Thyroid gland (tissue), 4 donors: ENCODE measurements at places on chromosomes 16 and 17. TPM values are rescaled to one million over a fixed set of nuclear protein-coding genes. Genes with fewer than 3 reads are reported as not detected.
A peak's percentile ranks its signal among the peaks of the same experiment; 100 is the strongest.

DNA sequence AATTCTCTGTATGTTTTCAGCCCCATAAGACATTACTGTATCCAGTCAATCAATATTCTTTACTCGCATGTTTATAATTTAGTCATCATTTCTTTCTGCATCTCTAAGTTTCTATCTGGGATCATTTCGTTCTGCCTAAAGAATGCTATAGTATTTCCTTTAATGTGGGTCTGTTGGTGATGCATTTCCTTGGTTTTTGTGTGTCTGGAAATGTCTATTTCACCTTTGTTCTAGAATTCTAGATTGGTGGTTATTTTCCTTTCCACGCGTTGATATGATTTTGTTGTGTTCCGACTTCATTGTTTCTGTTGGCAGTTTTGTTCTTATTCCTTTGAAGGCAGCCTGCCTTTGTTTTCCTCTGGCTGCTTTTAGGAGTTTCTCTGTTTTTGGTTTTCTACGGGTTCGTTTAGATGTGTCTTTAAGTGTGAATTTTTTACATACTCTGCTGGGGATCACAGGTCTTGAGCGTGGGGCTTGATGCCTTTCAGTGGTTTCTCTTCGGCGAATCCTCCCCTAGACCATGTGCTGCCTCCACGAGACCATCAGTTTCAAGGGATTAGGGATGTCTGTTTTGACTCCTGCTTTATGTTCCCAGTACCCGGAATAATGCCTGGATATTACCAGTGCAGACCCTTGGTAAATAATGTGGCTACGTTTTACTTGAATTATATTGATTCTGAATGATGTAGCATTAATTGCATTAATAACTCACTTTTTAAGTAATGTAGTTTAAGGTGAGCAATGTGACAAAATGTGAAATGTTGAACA is 23.5 kb downstream of the POLR3E start:
- no peaks in the 10 kb centered on the region for H3K4me1 ChIP-seq
- H3K27me3 ChIP-seq = no peaks in the 10 kb centered on the region
- no peak overlapping the region for H3K27ac ChIP-seq
- no peak for DNase-seq

Gene GAST
- not detected for total RNA-seq

GRCh38 chr17:78865682-78866390 is 25.2 kb upstream of the USP36 start:
- peak; percentile 72 for DNase-seq
- H3K4me1 ChIP-seq = no peaks in the 10 kb centered on the region
- H3K4me3 ChIP-seq = no peak overlapping the region
- H3K36me3 ChIP-seq = no peaks in the 10 kb centered on the region
- H3K27me3 ChIP-seq = no peaks in the 10 kb centered on the region

Gene C16orf46
- total RNA-seq = 14.2 TPM

DNA sequence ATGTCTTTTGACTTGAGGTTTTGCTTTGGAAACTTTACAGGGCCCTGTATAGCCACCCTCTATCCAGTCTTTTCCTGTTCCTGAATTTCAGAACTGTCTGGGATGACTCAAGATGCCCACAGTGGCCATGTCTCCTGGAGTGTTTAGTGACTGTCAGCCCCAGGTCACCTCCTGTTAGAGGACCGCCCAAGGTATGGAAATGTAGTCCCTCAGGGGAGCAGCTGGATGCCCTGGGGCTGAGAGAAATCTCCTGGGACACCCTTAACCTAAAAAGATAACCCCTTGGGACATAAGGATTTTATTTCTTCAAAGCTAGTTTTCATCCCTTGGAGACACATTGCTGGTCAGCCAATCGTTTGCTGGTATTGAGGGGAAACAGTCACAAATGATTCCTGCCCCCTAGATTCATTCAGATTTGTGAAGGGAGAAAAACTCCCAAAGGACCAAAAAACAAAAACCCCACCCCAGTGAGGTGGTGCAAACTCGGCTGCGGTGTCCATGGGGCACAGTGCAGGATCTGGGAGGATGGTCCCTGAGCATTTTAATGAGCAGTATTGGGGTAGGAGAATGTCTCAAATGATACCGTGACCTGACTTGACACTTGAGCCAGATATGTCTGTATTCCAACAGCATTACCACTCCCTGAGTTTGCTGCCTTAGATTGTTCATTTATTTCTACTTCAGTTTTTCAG is 1.7 kb downstream of the ZNF267 start:
- DNase-seq = no peak
- no peaks in the 10 kb centered on the region for H3K36me3 ChIP-seq
- peak overlapping the region; percentile 83 for H3K27ac ChIP-seq
- H3K4me3 ChIP-seq = no peak overlapping the region
- no peaks in the 10 kb centered on the region for H3K27me3 ChIP-seq

DNA sequence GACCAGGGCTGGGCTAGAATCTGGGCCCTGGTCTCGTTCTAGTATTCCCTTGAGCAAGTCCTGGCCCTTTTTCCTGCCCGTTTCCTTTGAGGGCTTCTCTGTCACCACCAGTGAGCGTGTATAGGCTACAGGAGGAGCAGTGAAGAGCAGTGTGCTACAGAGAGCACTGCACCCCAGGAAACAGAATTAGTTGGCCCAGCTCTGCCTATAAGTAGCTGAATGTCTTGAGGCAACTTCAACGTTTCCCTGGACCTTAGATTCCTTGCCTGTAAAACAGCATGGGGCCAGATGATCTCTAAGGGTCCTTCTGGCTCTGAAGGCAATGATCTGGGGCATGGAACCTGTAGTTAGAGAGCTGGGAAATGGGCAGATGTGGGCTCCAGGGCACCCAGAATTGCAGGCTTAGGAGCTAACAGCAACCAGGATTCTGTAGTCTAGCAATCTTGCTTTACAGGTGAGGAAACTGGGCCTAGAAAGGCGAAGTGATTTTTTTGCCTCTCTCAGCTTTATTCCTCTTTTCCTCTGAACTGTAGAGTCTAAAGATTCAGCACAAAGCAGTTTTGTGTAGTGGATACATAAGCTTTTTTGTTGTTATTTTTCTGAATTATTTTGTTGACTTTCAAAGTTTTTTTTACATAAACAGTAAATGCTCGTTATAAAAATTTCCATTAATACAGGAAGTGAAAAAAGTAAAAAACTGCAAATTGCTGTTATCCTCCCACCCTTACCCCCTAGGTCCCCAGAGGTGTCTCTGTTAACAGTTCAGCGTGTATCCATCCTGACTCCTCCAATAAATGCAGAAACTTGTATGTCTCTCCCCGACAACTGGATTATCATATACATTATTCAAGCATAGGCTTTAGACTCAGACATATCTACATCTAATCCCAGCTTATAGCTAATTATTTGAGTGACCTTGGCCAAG is 1.7 kb upstream of the MYL4 start:
- H3K4me3 ChIP-seq = no peak overlapping the region
- no peaks in the 10 kb centered on the region for H3K27me3 ChIP-seq
- peak overlapping the region; percentile 97 for H3K27ac ChIP-seq
- H3K36me3 ChIP-seq = no peaks in the 10 kb centered on the region
- peaks cover 83% of the 10 kb centered on the region for H3K4me1 ChIP-seq

DNA sequence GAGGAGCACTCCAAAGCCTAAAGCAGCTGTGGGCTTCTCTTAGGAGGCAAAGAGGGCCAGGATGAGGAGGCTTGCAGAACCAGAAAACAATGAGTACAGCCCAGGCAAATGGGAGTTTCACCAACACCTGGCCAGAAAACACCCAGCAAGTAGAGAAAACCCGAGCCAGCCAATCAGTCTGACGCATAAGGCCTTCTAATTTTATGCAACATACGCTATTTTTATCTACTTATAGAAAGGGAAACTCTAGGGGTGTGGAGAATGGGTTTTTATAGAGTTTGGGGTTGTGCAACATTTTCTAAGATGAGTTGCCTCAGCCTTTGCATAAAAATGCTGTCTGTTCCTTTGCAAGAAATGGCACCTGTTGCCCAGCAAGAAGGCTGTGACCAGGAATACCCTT is 529.0 kb upstream of the CDH5 start:
- H3K4me3 ChIP-seq = no peak overlapping the region
- no peaks in the 10 kb centered on the region for H3K4me1 ChIP-seq
- DNase-seq = no peak
- H3K27me3 ChIP-seq = no peaks in the 10 kb centered on the region

GRCh38 chr17:49496867-49497147 is 1.7 kb downstream of the NGFR start:
- no peak overlapping the region for H3K27ac ChIP-seq
- no peaks in the 10 kb centered on the region for H3K36me3 ChIP-seq
- H3K4me3 ChIP-seq = no peak overlapping the region
- no peak for DNase-seq
- H3K4me1 ChIP-seq = peaks cover 36% of the 10 kb centered on the region
- peaks cover 23% of the 10 kb centered on the region for H3K27me3 ChIP-seq

DNA sequence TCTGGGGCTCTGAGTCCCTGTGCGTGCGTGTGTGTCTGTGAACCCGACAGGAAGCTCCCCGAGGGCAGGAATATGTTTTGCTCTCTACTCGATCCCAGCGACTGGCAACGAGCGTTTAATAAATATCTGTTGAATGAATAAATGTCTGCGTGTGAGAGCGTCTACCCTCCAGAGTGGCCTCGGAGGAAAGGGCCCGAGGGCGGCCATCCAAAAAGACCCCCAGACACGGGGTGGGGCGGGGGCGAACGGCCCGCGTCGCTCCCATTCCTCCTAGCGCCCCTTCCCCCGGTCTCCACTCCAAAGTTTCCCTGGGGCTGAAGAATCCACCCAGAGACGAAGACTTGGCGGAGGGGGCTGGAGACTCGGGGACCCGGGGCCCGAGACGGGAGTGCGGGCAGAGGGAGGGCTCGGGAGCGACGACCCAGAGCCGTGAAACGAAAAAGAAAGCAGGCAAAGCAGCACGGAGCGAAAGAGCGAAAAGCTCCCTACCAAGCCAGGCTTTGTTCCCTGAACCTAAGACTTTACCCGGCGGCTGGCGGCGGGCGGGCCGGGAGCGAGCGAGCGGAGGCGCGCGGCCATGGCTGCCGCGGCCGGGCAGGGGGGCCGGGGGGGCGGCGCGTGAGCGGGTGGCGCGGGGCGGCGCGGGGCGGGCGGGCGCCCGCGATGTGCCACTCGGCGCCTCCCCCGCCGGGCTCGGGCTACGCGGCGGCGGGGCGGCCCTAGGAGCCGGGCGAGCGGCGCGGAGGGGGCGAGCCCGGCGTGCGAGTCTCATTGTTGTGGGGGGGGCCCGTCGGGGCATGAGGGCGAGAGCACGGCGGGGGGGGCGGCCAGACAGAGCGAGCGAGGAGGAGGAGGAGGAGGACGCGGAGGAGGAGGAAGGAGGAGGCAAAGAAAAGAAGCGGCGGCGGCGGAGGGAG is at the start of gene MLLT6:
Gene MLLT6, plus strand, starts transcription at position 668 of the 917 bp plus-strand sequence. CDS start 360 bp downstream, outside the sequence.
- DNase-seq = peak; percentile 82
- peaks cover 3% of the 10 kb centered on the region for H3K36me3 ChIP-seq

Gene TBC1D28
- total RNA-seq = not detected

DNA sequence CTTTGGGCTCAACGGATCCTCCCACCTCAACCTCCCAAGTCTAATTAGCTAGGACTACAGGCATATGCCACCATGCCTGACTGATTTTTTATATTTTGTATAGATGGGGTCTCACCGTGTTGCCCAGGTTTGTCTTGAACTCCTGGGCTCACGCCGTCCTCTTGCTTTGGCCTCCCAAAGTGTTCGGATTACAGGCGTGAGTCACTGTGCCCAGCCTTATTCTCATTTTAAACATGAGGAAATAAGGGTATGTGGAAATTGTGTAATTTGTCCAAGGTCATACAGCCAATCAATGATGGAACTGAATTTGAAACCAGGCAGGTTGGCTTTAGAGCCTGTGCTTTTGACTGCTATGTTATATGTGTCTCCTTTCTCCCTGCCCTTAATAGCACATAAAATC is 27.4 kb upstream of the AQP8 start:
- no peaks in the 10 kb centered on the region for H3K27me3 ChIP-seq
- no peak for DNase-seq
- no peaks in the 10 kb centered on the region for H3K4me1 ChIP-seq
- no peak overlapping the region for H3K27ac ChIP-seq

DNA sequence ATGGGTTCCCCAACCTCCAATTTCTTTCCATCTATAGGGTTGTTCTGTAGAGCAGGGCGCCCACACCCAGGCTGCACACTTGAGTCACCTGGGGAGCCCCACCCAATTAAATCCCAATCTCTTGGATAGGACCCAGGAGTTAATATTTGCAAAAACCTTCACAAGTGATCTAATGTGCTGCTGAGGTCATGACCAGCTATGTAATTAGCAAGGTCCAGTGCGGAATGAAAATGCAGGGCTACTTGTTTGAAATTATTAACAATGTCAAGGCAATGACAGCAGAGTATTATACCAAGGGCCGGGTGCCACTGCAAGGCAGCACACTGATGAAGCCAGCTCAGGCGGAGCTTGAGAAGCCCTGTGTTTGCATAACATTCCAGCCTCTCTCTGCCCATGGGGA is 302.7 kb downstream of the MAF start:
- H3K36me3 ChIP-seq = no peaks in the 10 kb centered on the region
- DNase-seq = no peak
- H3K4me1 ChIP-seq = peaks cover 16% of the 10 kb centered on the region
- no peak overlapping the region for H3K4me3 ChIP-seq
- no peaks in the 10 kb centered on the region for H3K27me3 ChIP-seq

Gene ACSM2A
- not detected for total RNA-seq

GRCh38 chr16:68079626-68080344 is 5.4 kb upstream of the NFATC3 start:
- DNase-seq = peak; percentile 50
- peak overlapping the region; percentile 95 for H3K27ac ChIP-seq
- no peaks in the 10 kb centered on the region for H3K27me3 ChIP-seq
- H3K4me3 ChIP-seq = no peak overlapping the region
- peaks cover 62% of the 10 kb centered on the region for H3K4me1 ChIP-seq
- no peaks in the 10 kb centered on the region for H3K36me3 ChIP-seq

DNA sequence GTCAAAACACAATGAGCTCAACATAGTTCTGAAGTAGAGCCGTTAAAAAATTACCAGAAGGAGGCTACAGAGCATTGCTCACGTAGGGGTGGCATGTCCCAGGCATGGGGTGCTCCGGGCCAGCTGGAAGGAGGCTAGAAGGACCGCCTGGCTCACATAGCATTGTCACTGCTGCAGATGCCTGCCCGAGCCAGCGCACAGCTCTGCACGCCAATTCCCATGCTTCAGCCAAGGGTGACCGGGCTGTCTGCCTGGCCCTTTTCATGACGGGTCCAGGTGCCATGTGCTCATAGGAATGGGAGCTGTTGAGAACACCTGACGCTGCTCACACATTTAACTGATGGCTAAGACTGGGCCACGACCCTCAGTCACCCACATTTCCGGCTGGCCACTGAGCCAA is 228.9 kb upstream of the FOXF1 start:
- H3K36me3 ChIP-seq = no peaks in the 10 kb centered on the region
- no peak overlapping the region for H3K27ac ChIP-seq
- no peak overlapping the region for H3K4me3 ChIP-seq
- DNase-seq = no peak
- no peaks in the 10 kb centered on the region for H3K27me3 ChIP-seq
